Mammary microvascular endothelial cell (primary cell): ENCODE measurements at places on chromosomes 11 and 22. TPM values are rescaled to one million over a fixed set of nuclear protein-coding genes. Genes with fewer than 3 reads are reported as not detected.

The CCDC87 gene
- 0.05 TPM in 1 of 2 replicates, not detected in the other for total RNA-seq

The KCNK4 gene
- not detected in 2 replicates for total RNA-seq

The QSER1 gene
- total RNA-seq = 12.8 and 13.4 TPM in 2 replicates

The SHANK2 gene
- 0.07 TPM in 1 of 2 replicates, not detected in the other for total RNA-seq

The MMP1 gene
- total RNA-seq = 3,905 and 4,119 TPM in 2 replicates

The IL17REL gene
- under 0.01 TPM in 1 of 2 replicates, not detected in the other for total RNA-seq
